Activated T-cell treated with anti-CD3 and anti-CD28 coated beads, Interleukin-2, amount 50 U/mL, for 4 hours (primary cell): ENCODE measurements at places on chromosomes 2 and 18. TPM values are rescaled to one million over a fixed set of nuclear protein-coding genes. Genes with fewer than 3 reads are reported as not detected.

Gene PSMD1
- total RNA-seq = 227 TPM

Gene SCN7A
- not detected for total RNA-seq

Gene TMEM37
- not detected for total RNA-seq

Gene OXER1
- 0.33 TPM for total RNA-seq

Gene CCDC85A
- not detected for total RNA-seq
